ENCODE measurements at places on chromosomes 1 and 21.

DNA sequence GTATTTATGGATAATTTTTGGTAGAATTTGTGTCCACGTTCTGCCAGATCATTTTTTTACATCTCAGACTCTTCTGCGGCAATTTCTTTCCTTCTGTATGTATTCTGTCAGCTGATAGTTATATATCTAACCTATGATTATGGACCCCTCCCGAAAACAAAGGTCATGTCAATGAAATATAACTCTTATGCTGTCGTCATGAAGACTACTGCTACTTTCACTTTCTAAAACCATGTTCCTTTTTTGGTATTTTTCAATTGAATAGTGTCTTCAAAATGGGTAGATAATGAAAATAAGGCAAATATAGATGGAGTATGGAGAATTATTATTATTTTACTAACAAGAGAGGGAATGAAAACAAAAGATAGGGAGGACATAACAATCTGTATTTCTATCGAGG is 3.2 kb downstream of the ANGPTL1 start:
- no peak for DNase-seq

DNA sequence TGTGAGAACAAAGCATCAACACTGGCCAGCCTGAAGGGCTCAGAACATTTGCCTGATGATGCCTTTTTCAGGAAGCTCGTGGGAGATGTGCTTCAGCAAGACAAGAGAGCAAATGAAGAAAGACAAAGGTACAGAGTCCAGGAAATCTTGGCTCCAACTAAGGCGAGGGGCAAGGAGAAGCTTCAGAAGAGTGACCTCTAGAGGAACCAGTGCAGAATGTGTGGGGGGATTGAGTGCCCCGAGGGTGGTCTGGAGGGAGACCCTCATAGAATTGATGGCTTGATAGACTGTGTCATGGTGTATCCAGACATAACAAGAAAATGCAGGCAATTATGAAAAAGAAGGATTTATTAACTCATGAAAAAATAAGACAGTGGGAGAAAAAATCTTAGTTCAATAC is 15.3 kb upstream of the NLRP3 start:
- DNase-seq: no peak

GRCh38 chr1:235122348-235122747 is 6.3 kb downstream of the TOMM20 start:
- DNase-seq: no peak

DNA sequence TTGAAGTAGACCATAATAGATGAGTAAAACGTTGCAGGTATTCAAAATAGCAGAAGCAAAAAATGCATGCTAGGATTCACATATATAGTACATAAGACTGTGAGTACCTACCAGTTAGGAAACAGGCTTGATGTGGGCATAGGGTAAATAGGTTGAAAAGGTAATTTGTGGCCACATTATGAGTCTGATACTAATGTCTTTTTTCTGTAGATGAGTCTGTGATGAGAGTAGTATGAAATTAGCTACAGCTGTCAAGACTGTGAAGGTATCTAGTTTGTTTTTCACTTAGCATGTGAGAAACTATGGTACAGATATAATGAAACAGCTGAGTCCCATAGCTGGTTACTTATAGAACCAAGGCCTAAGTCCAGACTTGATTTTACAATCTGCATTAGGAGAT is 12.4 kb upstream of the SPATA1 start:
- DNase-seq: no peak

GRCh38 chr1:97143236-97143882 is 421.8 kb downstream of the PTBP2 start:
- DNase-seq: no peak

GRCh38 chr1:65153635-65154034 is 5.6 kb downstream of the AK4 start:
- DNase-seq: no peak

- DNase-seq: no peak
Observed at GRCh38 chr1:4327142-4327541, 327.3 kb upstream of the AJAP1 start.

DNA sequence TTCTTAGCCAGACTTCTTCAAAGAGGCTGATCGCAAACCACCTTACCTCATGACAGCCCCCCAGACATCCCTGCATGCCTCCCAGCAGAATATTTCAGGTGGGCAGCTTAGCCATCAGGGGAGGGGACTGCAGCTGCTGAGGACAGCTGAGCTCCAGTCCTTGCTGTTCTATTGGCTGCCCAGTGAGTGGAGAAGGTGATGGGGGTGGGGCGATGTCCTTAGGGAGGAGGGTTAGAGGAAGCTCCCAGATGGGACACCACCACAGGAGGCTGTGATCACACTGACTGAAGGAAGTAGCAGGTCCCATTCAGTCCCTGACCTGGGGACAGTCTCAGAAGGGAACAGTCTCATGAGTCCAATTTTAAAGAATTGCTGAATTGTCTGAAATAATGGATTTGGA is 38.3 kb downstream of the GJA5 start:
- DNase-seq: no peak

DNA sequence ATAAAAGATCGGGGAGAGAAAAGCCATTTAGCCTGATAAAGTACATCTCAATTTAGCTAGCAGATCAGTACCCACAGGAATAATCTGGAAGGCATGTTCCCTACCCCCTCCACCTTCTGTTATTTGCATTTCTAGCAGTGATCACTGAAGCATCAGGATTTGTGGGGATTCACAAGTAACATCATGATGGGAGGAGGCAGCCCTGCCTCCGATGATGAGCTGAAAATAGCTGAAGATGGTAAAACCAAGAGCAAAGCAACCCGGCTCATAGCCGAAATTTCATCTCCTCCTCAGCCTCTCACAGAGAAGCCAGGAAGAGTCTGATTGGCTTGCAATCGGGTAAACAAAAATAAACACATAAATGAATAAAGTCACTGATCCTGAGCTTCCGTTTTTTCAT is 2.4 kb downstream of the CCSAP start:
- DNase-seq: no peak

DNA sequence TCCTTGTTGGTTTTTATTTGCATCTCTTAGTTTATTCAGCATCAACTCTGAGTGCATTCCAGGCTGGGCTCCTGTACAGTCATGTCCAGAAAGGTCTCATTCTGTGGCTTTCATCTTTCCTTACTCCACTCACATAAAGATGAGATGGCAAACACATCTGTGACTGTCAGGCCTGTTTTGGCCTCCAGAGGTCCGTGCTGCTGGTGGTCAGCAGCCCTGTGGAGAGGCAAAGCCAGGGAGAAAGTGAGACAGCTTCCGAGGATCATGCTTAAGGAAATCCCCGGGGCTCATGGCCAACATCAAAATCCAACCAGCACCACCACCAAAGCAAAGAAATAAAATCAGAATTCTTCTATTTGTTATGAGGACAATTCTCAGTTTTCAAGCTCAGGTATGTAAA is 96.1 kb upstream of the HIVEP3 start:
- DNase-seq: no peak

- DNase-seq: no peak
Observed at GRCh38 chr1:28864695-28865094, 49.7 kb upstream of the EPB41 start.

- no peak for DNase-seq
Observed at GRCh38 chr21:17903929-17904639, 84.9 kb upstream of the C21orf91 start.
